Germinal center (tissue), 1 donor: ENCODE measurements at places on chromosomes 3 and 15.

- DNase-seq: no peak
Measured at GRCh38 chr3:167030082-167030725, 349.9 kb downstream of the ZBBX start.

- DNase-seq: no peak
Measured at GRCh38 chr15:60656481-60656880, 177.5 kb upstream of the ICE2 start.

GRCh38 chr15:41511331-41511898, 2.2 kb downstream of the LTK start:
- no peak for DNase-seq

GRCh38 chr3:38658841-38659240, 9.4 kb upstream of the SCN5A start:
- DNase-seq: no peak

DNA sequence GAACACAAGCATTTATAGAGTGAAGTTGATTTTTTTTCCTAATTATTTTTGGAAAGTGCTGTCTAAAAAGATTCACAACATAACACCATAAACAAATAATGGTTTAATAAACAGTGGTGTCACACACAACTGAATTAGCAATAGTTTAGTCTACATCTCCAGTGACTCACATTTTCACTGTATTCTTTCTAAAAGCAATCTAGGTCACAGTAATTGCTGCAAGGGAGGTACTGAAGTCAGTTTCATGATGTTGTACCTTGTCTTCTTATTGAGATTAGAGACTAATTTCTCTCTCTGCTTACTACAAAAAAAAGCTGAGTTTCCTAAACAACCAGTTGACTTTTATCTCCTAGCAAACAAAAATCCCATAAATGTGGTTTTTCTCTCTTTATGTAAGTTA, 29.6 kb downstream of the PLSCR4 start:
- DNase-seq: no peak

DNA sequence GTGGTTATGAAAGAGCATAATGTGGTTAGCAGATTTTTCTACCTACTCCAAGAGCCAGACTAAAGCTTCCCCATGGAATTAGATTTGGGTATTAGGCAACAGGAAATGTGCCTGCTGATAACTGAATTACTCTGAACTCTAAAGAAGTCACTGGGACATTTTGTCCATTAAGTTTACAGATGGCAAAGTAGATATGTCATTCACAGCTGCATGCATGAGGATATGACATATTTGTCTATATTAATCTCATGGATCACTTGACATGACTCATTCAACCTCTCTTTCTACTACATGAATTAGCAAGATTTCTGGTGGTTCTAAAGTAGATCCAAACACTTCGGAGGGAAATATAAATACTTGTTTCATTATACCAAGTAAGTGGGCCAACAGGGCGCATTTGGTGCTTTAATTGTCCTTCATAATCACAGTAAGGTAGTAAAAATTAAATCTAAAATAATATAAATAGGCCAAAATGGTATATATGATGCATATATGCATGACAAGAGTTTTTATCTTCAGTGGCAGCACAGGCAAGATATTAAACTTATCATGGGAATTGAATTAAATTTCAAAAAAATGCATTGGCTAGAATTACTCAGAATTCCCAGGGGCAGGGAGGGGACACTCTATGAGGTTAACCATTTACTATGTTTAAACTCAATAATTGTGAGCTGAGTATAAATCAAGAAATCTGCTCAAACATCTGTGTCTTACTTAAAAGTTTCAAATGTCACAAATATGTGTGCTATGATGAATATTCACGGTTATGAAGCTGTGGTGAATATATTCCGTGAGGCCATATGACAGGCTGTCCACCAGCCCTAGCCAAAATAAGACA, 365.3 kb upstream of the KCNMB2 start:
- no peak for DNase-seq

GRCh38 chr3:161275919-161276318, 54.8 kb downstream of the NMD3 start:
- no peak for DNase-seq

GRCh38 chr3:184740509-184741258, 28.8 kb upstream of the MAGEF1 start:
- DNase-seq: no peak
